ENCODE measurements at places on chromosomes 3 and 15.

DNA sequence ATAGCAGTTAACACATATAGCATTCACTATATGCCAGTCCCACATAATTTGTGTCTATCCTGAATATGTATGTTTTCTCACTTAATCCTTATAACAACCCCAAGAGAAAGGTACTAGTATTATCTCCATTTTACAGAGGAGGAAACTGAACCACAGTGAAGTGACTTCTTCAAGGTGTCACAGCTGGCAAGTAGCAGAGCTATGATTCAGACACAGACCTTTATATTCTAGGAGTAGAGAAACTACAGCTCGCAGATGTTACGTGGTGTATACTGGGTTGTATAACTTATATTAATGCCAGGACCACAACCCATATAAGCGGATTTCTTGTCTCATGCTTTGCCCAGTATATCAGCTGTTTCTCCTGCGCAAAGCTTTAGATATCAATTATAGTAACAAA lies 29.5 kb upstream of the ICE2 start:
- peak; percentile 36 for DNase-seq

DNA sequence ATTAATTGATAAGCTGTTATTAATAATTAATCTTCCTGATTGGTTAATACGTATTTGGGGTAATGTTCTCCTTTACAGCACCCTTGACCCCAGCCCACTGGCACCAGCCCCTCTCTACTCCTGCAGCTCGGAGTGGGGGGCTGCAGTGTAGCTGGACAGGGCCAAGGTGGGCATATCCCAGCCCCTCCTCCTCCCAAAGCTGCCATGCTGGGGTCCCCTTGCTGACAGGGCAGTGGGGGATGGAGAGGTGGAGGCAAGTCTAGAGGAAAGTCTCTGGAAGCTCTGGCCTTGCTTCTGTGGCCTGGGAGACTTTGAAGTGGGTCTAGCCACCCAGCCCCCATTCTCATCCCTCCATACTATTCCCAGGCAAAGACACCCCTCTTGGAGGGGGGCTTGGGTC lies 35.8 kb downstream of the HCN4 start:
- DNase-seq = no peak

- no peak for DNase-seq
These were observed 335.1 kb upstream of the THRB start for GRCh38 chr3:24829629-24830229.

DNA sequence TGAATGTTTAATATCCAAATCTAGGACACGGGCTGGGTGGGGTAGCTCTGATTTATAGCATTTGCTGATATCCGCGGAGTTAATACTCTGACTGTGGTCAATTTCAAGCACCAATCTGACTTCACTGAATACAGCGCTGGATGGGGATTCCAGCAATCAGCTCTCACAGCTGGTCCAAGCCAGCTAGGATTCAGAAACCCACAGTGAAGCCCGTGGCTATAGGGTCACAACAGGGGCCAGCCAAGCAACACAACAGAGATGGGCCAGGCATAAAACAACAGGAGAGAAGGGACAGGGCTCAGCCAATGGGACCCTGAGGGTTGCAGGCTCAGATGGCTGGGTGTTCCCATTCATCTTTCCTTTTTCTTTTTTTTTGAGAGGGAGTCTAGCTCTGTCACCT lies 5.4 kb upstream of the LMAN1L start:
- DNase-seq = no peak

- DNase-seq = no peak
These were observed 25.8 kb upstream of the TIMP4 start for GRCh38 chr3:12184541-12184940.

DNA sequence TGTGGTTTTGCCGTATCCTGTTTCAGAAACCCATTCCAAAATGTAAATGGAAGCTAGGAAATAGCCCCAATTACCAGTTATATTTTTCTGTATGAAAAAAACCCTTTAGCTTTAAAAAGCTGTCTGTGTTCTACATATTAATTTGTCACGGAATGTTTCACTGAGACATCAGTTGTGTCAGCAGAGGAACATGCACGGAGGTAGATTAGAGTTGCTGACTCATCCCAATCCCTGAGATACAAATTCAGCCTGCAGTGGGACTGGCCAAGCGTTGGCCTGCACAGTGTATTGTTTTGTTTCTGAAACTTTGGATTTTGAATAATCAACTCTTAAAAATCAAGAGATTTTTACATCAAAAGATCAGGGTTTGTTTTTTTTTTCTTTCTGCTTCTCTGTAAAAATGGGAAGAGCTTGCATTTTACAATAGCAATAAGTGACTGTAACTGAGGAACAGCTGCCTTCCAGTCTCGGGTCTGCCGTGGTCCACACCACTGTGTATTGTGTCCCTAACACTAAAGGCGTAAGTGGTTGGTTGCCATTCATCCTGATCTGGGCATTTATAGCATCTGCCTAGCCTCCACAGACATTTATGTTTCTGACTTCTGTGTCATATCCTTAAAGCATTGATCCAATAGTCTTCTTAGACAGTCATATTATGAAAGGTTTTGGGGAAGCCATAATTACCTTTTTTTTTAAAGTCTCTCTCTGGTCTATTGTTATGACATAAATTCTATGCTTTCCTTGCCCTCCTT lies 218.1 kb downstream of the ADAMTSL3 start:
- no peak for DNase-seq

DNA sequence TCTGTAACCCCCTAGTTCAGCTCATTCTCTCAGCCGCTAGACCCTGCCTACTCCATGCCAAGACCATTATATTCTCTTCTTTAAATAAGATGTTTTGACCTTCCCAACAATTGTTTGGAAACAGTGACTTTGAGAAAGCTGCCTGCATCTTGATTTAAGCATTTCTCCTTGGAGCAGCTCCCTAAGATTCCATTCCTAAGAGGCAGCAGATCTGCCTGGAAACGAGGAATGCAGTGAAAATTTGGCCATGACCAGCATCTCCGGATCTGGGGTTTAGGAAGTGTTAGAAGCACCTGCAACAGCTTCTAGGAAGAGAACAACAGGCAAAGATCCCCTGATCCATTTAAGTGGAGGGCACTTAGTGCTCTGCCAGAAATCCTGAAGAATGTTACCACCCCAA lies 235.7 kb downstream of the NTRK3 start:
- DNase-seq = no peak

DNA sequence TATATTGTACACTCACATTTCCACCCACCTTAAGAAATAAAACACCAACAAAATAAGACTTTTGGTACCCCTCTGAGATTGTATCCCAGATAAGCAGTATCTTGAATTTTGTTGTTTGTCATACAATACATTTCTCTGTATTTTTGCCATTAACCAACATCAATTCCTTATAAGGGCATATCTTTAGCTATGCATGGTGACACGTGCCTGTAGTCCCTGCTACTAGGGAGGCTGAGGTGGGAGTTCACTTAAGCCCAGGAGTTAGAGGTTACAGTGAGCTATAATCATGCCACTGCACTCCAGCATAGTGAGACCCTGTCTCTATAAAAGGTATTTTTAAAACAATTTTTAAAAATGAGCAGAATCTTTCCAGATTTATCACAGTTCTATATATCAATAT lies 32.5 kb upstream of the STXBP5L start:
- DNase-seq = no peak

DNA sequence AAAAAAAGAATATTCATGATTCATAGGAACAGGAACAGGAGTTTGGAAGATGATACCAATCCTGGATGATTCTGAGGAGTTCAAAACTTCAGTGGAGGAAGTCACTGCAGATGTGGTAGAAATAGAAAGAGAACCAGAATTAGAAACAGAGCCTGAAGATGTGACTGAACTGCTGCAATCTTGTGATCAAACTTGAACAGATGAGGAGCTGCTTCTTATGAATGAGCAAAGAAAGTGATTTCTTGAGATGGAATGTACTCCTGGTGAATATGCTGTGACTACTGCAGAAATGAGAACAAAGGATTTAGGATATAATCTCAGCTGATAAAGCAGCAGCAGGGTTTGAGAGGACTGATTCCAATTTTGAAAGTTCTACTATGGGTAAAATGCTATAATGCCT lies 72.7 kb downstream of the GSK3B start:
- no peak for DNase-seq

- no peak for DNase-seq
These were observed 95.6 kb downstream of the P2RY1 start for GRCh38 chr3:152930516-152930915.

All from CD4-positive, alpha-beta T cell treated with Interleukin-4 for 4 hours (primary cell).